Activated CD4-positive, alpha-beta T cell treated with anti-CD3 and anti-CD28 coated beads, Interleukin-2, amount 50 U/mL, for 4 hours (primary cell): ENCODE measurements at places on chromosomes 3 and 15.

- DNase-seq: no peak
These were observed 147.5 kb downstream of the FILIP1L start for GRCh38 chr3:99966662-99967416.

DNA sequence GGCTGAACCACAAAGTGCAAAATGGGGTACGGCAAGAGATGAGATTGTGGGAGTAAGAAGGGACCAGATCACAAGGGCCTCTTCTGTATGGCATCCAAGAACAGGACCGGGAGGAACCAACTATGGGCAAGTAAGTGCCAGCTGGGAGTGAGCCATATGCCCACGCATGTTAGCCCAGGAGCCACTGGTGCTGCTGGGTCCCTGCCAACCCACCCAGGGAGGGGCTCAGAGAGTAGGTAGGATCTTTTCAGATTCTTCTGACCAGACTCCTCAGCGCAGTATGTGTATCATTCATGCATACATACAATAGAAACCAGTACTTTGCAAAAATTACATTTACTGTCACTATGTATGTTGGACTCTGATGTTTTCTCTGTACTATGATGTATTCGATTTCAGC lies 54.0 kb downstream of the RAB11A start:
- no peak for DNase-seq

DNA sequence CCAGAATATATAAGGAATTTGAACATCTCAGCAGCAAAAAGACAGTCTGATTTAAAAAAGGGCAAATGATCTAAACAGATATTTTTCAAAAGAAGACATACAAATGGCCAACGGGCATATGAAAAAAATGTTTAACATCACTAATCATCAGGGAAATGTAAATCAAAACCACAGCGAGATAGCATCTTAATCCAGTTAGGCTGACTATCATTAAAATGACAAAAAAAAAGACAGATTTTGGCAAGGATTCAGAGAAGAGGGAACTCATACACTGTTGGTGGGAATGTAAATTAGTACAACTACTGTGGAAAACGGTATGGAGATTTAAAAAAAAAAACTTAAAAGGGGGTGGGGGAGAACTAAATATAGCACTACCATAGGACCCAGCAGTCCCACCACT lies 47.9 kb downstream of the RNF13 start:
- DNase-seq: no peak

DNA sequence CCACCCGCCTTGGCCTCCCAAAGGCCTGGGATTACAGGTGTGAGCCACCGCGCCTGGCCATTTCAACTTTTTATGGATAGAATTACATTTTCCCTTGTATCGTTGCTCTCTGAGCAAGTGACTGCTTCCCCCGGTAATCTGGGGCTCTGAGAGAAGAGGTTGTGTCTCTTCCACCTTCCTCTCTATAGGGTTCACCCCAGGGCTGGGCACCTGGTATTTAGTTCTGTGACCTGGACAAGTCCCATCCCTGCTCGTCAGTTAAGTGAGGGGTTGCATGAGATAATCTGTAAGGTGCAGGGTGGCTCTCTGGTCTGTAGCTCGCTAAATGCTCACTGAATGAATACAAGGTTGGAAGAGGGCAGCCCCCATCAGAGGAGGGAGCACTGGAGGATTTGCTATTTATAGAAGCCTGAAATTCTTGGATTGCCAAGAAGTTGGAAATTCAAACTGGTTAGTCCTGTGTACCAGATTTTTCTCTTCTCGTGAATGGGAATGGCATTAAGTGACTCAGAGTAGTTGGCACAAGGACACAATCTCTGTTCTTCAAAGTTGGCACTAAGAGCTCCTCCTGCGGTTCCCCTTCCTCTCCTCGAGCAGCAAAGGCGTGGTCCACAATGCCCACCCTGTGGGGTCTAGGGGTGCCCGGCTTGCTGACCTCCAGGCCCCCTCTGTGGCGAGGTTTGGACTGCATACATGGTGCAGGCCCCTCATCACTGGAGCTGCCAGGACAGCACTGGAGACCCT lies 68.1 kb upstream of the DLG1 start:
- no peak for DNase-seq

- no peak for DNase-seq
These were observed 158.2 kb downstream of the SPATA16 start for GRCh38 chr3:172982736-172983364.

DNA sequence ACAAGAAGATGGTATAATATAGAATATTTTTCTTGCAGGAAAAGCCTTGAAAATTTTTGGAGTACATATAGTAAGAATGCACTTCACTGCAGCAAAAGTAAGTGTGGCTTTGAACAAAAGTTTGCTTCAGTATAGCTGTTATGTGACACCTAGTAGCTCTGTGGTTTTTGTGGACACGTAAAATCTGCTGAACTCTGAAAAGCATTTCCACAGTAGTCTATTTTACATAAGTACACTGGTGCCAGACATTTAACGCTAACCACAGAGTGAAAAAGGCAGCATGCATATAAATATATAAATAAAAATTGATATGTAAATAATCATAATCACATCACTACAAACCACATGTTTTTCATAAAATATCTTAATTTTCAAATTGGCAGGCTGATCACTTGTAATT lies 39.8 kb downstream of the CGGBP1 start:
- no peak for DNase-seq

GRCh38 chr15:48855501-48856440 lies 22.2 kb upstream of the EID1 start:
- DNase-seq: no peak

DNA sequence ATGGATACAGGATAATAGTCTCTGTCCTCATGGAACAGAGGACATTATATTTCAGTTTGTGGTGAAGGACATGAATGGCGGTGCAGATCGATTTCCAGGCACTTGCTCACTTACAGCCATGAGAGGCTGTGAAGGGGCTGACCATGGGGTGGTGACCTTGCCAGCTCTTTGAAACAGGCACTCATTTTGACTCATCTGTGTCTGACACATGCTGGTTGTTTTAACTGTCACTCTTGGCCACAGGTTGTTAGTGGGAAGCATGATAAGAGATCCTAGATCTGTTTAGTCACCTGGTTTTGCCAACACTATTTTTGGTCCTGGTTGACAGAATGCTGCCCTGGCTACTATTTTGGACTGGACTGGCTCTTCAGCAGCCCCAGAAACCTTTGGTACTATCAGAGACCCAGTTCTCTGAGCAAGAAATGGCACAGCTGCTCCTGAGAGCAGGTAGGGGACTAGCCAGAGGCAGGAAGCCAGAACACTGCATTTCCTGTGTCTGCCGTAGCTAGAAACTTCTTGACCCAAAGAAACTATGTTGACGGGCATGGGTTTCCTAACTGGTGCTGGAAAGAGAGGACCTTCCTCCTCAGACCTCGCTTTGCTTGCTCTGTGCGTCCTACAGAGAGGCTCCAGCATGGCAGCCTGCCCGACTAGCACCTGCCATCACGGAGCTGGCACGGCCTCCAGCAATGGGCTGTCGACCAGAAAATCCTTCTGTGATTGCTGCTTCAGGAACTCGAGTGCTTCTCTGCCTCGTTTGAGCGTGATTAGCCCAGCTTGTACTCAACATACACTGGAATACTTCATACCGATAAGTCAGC lies 6.3 kb downstream of the PXYLP1 start:
- no peak for DNase-seq

DNA sequence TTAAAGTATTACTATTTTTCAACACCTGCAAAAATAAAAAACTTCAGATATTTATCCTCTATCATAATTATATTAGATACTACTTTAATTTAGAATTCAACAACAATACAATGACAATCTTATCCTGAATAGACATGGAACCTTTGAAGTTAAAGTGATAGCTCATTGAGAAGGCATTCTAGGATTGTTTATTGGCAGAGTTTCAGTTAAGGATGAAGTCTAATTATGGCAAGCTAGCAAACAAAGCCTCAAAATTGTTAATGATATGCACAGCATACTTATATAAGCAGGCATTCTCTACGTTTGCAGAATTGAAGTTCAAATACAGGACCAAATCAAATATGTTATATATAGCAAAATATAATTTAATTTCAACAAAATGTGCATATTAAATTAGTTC lies 91.2 kb upstream of the ABI3BP start:
- no peak for DNase-seq

DNA sequence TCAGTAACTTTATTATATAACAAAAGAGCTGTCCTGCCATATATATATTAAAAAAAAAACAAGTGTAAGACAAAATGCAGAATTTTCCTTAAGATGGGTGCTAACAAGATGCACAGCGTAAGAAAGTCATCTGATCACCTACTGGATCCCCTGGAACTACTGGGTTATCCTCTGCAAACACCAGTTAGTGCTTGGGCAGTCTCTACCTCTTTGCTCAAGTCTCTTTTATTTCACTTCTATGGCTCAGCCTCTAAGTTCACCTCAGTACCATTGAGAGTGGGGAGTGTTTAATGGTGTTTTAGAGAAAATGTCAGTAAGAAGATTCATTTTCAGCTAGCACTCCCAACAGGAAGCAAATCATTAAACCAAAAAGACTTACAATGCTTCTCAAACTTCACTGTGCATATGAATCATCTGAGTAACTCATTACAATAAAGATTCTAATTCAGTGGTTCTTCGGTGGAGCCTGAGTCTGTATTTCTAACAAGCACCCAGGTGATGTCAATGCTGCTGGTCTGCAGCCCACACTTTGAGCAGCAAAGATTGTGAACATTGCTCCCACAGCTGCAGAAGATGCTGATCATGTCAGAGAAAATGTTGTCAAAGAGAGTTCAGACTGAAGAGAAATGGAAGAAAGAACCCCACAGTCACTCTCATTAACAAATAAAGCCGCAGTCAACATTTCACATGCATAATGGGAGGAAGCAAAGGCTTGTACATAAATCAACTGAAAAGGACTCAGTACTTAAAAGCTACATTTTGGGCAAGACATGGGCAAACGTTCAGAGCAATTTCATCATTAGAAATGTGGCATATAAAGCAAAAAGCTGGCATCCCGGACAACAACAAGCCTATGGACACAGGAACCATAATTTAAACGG lies 227.1 kb upstream of the ATP11B start:
- no peak for DNase-seq

DNA sequence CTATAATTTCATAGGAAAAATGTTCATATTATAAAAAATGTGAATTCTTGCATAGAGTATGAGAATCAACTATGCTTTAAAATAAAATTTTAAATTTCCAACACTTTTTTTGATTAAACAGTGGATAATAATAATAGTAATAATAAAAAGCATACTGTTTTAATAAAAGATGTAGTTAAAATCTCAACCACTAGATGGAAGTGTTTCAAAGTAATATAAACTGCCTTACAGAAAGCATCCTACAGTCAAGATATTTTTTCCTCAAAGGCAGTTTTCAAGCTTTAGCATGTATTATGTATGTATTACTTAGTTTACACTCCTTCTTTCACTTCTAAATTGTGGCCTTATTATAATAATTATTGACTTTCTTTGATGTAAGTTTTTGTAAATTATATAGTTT lies 217.5 kb downstream of the CHL1 start:
- no peak for DNase-seq
